ENCODE measurements at places on chromosomes 3 and 15.

- H3K36me3 ChIP-seq: no peaks in the 10 kb centered on the region
- H3K4me3 ChIP-seq: no peak overlapping the region
- H3K27me3 ChIP-seq: peaks cover 6% of the 10 kb centered on the region
These were observed 149.8 kb downstream of the APBA2 start for GRCh38 chr15:29035336-29036285.

GRCh38 chr3:99602183-99602582 is 36.2 kb upstream of the COL8A1 start:
- no peak for DNase-seq
- H3K36me3 ChIP-seq: no peaks in the 10 kb centered on the region
- H3K4me1 ChIP-seq: no peaks in the 10 kb centered on the region
- H3K27me3 ChIP-seq: no peaks in the 10 kb centered on the region
- H3K4me3 ChIP-seq: no peak overlapping the region

- H3K36me3 ChIP-seq: no peaks in the 10 kb centered on the region
- H3K4me3 ChIP-seq: no peak overlapping the region
- H3K27me3 ChIP-seq: peaks cover 44% of the 10 kb centered on the region
- no peak for DNase-seq
These were observed 14.3 kb upstream of the LTF start for GRCh38 chr3:46479021-46479420.

DNA sequence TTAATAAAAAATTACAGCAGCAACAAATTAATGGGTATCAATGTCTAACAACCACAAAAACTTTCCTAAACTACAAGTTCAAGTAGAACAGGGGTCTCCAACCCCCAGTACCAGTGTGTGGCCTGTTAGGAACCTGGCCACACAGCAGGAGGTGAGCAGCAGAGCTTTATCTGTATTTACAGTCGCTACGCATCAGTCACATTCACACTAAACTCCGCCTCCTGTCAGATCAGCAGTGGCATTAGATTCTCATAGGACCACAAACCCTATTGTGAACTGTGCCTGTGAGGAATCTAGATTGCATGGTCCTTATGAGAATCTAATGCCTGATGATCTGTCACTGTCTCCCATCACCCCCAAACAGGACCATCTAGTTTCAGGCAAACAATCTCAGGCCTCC is 18.5 kb upstream of the LIPC start:
- no peak for DNase-seq
- no peaks in the 10 kb centered on the region for H3K27me3 ChIP-seq
- peaks cover 2% of the 10 kb centered on the region for H3K36me3 ChIP-seq
- no peak overlapping the region for H3K27ac ChIP-seq
- H3K4me1 ChIP-seq: peaks cover 28% of the 10 kb centered on the region
- no peak overlapping the region for H3K4me3 ChIP-seq

DNA sequence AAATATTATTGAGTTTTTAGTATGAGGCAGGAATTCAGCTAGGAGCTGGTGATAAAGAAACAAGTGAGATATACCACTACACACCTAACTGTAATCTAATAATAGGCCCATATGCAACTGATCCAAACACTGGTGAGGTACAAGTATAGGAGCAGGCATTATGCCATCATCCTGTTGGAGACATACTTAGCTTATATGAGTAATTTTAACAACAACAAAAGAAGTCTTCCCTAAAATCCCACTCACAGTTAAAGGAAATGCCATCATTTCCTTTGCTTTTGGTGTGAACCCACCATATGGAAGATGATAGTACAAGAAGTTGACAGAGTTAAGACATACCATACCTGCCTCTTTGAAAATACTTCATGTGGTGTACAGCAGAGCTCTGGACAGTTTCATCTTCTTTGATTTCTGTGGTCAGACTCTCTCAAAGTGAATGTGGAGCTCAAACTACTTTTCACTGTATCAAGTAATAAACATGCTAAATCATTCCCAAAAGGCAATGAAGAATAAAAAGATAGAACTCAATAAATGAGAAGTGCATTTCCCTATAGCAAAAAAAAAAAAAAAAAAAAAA is 85.5 kb downstream of the CD200R1L start:
- H3K4me3 ChIP-seq: no peak overlapping the region
- H3K27ac ChIP-seq: no peak overlapping the region
- H3K36me3 ChIP-seq: peaks cover 3% of the 10 kb centered on the region
- no peak for DNase-seq
- H3K4me1 ChIP-seq: peaks cover 11% of the 10 kb centered on the region
- H3K27me3 ChIP-seq: no peaks in the 10 kb centered on the region

- H3K4me3 ChIP-seq: no peak overlapping the region
- DNase-seq: no peak
- no peaks in the 10 kb centered on the region for H3K27me3 ChIP-seq
- no peak overlapping the region for H3K27ac ChIP-seq
These were observed 303.0 kb downstream of the PLOD2 start for GRCh38 chr3:145857956-145858355.

GRCh38 chr3:62142331-62143085 is 230.8 kb downstream of the FEZF2 start:
- no peaks in the 10 kb centered on the region for H3K4me1 ChIP-seq
- H3K36me3 ChIP-seq: no peaks in the 10 kb centered on the region
- H3K4me3 ChIP-seq: no peak overlapping the region
- H3K27me3 ChIP-seq: peaks cover 1% of the 10 kb centered on the region

DNA sequence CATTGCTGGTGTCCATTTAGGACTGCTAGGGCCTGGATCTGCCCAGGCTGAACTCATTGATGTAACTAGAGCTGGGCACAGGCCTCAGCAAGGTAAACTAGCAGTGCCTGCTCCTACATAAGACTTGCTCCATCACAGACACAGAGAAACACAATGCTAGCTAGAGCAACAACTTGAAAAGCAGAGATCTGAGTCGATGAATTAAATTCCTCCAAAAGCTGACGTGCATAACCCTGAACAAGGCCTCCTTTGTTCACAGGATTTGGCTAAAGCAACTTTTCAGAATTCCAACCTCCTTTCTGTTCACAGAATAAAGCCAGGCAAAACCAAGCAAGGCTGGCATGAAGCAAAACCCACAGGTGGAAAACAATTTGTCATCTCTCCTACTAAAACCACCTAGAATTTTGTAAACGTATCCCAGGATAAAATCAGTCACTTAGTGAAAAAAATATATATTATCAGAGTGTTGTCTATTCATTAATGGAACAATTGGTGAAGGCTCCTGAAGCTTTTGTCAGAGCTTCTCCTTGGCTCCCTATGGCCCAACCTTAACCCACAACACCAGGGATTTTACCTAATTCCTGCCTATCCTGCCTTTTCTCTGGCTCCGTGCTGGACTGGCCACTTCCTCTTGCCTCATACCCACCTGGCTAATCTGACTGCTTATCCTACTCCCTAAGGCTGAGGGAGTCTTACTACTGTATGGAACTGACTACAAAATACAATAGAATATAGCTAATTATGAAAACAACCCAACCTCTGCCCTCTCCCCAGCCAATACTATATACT is 39.9 kb downstream of the PLCH1 start:
- no peaks in the 10 kb centered on the region for H3K36me3 ChIP-seq
- no peaks in the 10 kb centered on the region for H3K4me1 ChIP-seq
- no peak overlapping the region for H3K4me3 ChIP-seq
- H3K27me3 ChIP-seq: peaks cover 17% of the 10 kb centered on the region
- no peak overlapping the region for H3K27ac ChIP-seq

DNA sequence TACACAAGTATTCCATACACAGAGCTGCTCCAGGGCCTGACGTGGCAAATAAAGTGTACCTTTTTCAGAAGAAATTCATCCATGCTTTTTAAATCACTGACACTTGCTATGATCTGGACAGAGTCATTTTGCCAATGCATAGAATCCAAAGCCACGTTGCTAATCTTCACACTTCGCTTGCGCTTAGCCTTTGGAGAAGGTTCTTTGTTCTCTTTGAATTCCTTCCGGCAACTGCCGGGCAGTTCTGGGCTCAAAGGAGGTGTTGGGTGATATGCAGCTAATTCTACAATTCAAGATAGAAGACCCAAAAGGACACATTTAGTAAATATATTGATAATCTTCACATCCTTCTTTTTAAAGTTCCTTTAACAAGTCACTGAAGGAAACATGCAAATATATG is 69.9 kb downstream of the NR2E3 start:
- H3K27ac ChIP-seq: no peak overlapping the region
- no peaks in the 10 kb centered on the region for H3K4me1 ChIP-seq
- DNase-seq: no peak

GRCh38 chr3:190739641-190740185 is 122.8 kb downstream of the GMNC start:
- H3K36me3 ChIP-seq: no peaks in the 10 kb centered on the region
- H3K27me3 ChIP-seq: peaks cover 2% of the 10 kb centered on the region
- no peaks in the 10 kb centered on the region for H3K4me1 ChIP-seq
- no peak for DNase-seq

- peaks cover 27% of the 10 kb centered on the region for H3K4me1 ChIP-seq
- no peak overlapping the region for H3K27ac ChIP-seq
These were observed 51.6 kb upstream of the CMTM7 start for GRCh38 chr3:32340039-32340438.

- no peak overlapping the region for H3K4me3 ChIP-seq
- H3K27me3 ChIP-seq: no peaks in the 10 kb centered on the region
- H3K36me3 ChIP-seq: no peaks in the 10 kb centered on the region
- no peak overlapping the region for H3K27ac ChIP-seq
- no peaks in the 10 kb centered on the region for H3K4me1 ChIP-seq
These were observed 94.9 kb downstream of the BCHE start for GRCh38 chr3:165742351-165742750.

DNA sequence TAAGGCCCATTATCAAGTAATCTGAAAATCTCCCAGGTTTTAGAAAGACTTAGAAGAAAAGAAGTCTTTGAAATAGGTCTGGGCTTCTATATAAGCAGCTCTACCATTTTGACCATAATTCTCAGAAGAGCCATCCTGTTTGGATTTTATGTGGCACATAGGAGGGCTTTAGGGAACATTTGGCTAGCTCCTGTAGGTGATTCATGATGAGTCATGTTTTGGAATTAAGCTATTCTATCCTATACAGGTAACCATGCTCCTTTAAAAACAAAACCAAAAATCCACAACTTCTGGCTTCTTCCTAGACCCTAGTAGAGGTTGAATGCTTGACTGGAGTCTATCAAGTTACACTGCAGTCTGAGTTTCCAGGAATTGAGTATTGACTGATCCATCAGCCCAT is 8.9 kb downstream of the SST start:
- no peak for DNase-seq
- H3K27me3 ChIP-seq: peaks cover 18% of the 10 kb centered on the region
- no peak overlapping the region for H3K4me3 ChIP-seq
- H3K36me3 ChIP-seq: no peaks in the 10 kb centered on the region

GRCh38 chr15:41115652-41116115 is 396 bp downstream of the INO80 start:
- peaks cover 20% of the 10 kb centered on the region for H3K4me1 ChIP-seq
- DNase-seq: peak; percentile 63
- peak overlapping the region; percentile 92 for H3K4me3 ChIP-seq
- H3K36me3 ChIP-seq: peaks cover 5% of the 10 kb centered on the region

DNA sequence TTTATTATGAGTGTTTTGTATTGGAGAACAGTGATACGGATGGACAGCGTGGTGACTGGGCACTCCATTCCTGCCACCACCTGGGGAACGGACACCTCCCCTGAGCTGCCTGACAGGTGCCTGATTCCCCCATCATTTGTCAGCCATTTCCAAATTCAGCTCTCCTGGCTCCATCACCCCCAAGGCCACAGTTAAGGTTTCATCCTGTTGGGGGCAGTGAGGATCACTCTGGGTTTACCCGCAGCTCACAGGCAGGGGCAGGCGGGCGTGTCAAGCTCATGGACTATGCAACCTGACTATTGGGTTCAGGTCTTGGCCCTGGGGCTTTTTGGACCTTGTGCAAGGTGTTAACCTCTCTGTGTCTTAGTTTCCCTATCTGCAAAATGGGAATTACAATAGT is 76.3 kb downstream of the RAB11A start:
- DNase-seq: no peak
- no peaks in the 10 kb centered on the region for H3K36me3 ChIP-seq
- H3K4me3 ChIP-seq: no peak overlapping the region
- H3K27me3 ChIP-seq: peaks cover 10% of the 10 kb centered on the region
- peaks cover 17% of the 10 kb centered on the region for H3K4me1 ChIP-seq

GRCh38 chr3:128310286-128311058 is 156.2 kb downstream of the DNAJB8 start:
- no peak overlapping the region for H3K27ac ChIP-seq
- no peaks in the 10 kb centered on the region for H3K36me3 ChIP-seq
- no peaks in the 10 kb centered on the region for H3K4me1 ChIP-seq
- no peaks in the 10 kb centered on the region for H3K27me3 ChIP-seq

GRCh38 chr15:78716651-78717050 is 75.6 kb upstream of the CHRNB4 start:
- H3K27ac ChIP-seq: no peak overlapping the region
- H3K36me3 ChIP-seq: no peaks in the 10 kb centered on the region
- no peak overlapping the region for H3K4me3 ChIP-seq
- DNase-seq: no peak

DNA sequence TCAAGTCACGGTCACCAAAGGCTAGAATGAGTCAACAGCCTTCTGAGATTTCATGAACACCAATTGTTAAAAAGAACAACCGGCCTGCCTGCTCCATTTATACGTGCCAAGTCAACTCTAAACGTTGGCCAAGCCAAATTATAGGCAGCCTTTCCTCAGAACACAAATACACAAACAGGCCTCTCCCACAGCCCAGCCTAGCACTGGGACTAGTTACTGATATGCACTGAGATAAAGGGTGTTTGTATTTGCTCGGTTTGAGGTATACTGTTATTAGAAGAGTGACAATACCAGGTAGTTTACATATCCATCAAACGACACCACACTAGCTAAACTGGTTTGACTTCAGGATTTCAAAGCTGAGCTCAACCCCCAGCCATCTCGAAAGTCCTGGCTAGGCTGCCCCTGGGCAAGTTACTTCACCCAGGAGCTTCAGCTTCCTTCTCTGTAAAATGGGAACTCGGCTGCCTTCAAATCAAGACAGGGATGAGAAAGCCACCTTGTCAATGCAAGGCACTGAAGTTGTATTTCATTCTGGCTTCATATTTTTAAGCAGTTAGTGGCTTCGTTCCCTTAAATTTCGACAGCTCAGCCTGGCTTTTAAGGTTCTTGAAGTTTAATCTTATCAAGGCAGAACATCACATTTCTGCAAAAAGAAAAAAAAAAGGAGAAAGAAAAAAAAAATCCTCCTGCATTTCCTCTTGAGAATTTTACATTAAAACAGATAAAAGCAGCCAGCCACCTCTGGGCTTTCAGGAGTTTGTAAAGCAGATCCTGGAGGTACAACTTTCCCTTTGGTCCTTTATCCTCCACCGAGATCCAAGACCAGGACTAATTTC is 4.0 kb downstream of the TLE3 start:
- H3K4me1 ChIP-seq: peaks cover 70% of the 10 kb centered on the region
- DNase-seq: no peak
- H3K4me3 ChIP-seq: peak overlapping the region; percentile 98
- H3K36me3 ChIP-seq: peaks cover 58% of the 10 kb centered on the region
- H3K27ac ChIP-seq: no peak overlapping the region

- no peak overlapping the region for H3K27ac ChIP-seq
- no peaks in the 10 kb centered on the region for H3K36me3 ChIP-seq
- peaks cover 1% of the 10 kb centered on the region for H3K4me1 ChIP-seq
- H3K27me3 ChIP-seq: no peaks in the 10 kb centered on the region
- no peak overlapping the region for H3K4me3 ChIP-seq
- DNase-seq: no peak
These were observed 6.3 kb downstream of the TIGIT start for GRCh38 chr3:114299941-114300624.
